Central memory CD8-positive, alpha-beta T cell (primary cell): ENCODE measurements at places on chromosomes 3 and 15.

DNA sequence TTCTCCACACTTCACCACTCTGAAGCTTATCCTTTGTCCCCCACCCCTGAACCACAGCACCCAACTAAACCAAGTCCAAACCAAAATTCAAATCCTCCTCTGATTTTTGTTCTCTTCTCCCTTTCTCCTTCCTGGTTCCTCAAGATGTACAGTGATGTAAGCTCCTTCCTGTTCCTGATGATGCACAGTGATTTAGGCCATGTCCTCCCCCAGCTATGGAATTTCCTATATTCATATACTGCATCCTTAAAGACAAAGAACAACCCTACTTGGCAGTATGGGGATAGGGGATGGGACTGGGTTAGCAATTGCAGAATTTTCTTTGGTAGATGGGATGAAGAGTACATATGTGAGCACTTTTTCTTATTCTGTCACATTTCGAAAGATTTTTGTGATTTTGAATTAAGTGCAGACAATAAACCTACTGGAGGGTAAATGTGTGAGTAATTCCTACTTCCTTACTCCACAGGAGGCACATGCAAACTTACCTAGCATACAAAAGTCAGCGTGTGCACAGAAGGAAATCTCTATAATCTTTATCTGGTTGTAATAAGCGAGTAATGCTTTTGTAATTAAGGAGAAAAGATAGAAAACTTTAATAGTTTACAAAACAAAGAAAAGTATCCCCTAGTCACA, 125.0 kb downstream of the ANO10 start:
- no peak for DNase-seq

DNA sequence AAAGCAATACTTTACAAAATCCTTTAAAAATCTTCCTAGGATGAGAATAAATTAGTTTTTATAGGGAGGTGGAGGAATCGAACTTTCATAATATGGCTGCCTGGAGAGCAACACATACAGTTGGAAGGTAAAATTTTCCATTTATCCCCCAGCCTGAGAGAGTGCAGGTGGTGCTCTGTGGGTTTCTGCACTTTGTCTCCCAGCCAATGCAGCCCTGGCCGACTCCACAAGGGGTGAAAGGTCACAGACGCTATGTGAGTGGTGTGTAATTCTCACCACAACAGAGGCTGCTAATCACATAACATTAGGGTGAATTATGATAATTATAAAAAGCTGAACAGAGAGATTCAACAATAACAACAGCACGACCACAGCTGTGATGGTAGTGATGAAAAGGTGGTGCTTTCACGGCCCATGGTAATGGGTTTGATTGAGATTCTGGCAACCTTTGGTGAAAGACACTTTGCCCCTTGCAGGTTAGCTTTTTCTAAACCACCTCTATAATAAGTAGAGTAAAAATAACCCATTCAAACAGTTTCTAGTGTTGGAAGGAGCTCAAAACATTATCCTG, 30.1 kb upstream of the NANOGP8 start:
- DNase-seq: no peak

- DNase-seq: no peak
Measured at GRCh38 chr3:149223461-149223820, 1.8 kb upstream of the CP start.

DNA sequence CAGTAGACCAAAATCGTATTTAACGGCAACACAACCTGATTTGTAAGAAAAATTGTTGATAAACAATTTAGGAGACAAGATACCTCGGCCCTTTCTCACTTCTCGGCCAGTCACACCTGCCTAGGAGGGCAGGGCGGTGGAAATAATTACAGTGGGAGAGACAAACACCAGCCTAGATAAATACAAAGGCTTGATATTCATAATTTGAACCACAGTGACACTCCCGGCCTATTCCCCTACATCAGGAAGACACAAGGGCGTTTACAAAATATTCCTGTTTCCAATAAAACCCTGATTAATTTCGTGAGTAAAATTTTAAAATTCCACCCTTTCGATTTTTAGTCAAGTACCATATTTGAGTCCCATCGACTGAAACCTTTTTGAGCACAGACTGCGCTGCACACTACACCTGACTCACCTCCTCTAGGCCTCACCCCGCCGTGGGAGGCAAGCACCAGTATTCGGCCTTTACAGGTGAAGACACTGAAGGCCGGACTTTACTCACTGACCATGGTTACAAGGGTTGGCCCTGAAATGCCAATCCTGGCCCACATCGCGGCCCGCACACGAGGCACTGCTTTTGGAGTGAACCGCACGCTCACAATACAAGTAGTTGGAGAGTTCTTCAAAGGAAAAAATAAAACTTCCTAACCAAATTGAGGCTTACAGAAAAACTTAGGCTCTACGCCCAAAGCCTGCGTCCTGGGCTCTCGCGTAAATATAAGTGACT, 794 bp downstream of the ARPP19 start:
- DNase-seq: no peak

DNA sequence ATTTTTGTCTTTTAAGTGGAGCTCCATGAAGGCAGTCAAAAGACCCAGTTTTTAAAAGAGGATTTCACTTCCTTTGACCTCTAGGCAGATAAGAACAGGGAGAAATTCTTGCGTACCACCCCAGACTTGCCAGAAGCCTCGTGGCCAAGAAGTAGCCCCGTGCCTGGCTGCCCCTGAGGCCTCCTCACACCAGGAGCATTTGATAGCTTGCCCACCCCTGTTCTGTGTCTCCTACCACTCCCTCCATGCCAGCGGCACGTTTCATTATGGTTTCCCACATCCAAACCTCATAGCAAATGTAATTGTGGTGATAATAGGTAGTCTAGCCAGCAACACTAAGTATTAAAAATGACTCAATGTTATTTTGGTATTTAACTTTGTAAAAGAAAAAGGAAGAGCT, 107.7 kb downstream of the GHSR start:
- DNase-seq: no peak

DNA sequence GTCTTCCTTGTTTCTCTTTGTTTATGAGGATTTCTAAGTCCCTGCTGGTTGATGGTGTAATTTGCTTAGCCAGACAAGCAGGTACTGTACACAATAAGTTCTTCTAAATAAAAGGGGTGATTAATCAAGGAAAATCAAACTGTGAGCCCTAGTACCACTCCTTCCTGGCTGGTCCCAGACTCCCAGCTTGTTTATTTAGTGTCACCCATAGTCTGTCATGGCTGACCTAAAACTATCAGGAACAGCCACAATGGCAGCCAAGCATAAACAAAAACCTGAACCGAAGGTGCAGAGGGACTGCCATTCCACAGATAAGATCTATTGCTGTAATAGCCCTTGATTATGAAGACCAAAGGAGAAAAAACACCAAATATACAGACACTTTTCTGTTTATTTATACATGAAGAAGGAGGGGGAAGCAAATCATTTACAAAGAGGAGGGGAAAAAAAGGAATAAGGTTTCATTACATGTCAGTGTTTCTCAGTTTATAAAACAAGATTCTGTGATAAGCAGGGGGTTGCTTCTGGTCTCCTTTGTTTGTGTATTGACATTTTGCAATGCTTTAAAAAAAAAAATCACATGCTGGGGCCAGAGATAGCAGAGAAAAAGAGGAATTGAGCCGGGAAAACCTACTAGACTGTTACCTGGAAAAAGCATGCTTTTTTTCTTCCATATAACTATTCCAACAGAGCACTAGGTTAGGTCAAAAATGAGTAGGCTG, 182.4 kb upstream of the DPH6 start:
- DNase-seq: no peak

- peak; percentile 44 for DNase-seq
Measured at GRCh38 chr3:16513141-16514020, at the start of gene RFTN1. Gene RFTN1, minus strand, starts transcription at chr3:16513699. Its CDS starts 19,830 bp downstream, at chr3:16493869.

- no peak for DNase-seq
Measured at GRCh38 chr3:76872999-76873398, 166.9 kb upstream of the ROBO2 start.

DNA sequence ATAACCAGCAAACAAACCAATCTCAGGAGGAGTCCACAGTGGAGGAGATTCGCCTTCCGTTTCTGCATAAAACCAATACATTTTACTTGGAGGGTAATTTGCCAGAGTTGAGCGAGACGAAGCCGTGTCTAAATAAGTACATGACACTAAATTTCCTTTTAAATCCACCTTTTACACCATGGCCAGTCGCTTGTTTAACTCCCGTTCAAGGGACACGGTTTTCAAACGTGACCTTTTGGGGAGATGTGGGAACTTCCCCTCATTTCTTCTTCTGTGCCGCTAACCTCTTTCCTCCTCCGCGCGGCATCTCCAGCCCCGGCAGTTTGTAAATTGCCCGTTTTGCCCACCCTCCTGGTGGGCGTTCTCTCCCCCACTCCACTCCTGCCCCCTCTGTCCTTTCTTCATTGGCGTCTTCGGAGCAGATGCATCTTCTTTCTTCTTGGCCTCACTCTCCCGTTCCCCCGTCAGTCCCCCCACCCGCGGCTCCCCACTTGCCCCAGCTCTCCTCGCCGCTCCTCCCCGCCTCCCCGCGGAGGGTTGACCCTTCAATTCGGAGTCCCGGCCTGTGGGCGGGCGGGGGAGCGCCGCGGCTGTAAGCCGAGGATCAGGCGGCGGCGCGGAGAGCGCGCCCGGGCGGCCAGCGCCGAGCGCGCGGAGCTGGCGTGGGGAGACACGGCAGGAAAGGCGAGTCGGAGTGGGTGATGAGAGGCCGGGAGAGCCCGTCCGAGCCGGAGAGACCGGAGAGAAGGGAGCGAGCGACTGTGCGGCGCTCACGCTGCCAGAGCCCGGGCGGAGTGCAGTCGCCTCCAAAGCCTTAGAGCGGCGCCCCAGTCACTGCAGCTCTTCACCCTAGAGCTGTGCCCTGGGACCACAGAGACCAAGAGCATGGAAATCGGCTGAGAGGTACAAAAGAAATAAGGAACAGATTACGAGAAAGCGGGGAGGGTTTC, at the start of gene NLGN1:
NLGN1 (plus strand) TSS at position 584 of the 950 bp plus-strand sequence.
- DNase-seq: no peak

DNA sequence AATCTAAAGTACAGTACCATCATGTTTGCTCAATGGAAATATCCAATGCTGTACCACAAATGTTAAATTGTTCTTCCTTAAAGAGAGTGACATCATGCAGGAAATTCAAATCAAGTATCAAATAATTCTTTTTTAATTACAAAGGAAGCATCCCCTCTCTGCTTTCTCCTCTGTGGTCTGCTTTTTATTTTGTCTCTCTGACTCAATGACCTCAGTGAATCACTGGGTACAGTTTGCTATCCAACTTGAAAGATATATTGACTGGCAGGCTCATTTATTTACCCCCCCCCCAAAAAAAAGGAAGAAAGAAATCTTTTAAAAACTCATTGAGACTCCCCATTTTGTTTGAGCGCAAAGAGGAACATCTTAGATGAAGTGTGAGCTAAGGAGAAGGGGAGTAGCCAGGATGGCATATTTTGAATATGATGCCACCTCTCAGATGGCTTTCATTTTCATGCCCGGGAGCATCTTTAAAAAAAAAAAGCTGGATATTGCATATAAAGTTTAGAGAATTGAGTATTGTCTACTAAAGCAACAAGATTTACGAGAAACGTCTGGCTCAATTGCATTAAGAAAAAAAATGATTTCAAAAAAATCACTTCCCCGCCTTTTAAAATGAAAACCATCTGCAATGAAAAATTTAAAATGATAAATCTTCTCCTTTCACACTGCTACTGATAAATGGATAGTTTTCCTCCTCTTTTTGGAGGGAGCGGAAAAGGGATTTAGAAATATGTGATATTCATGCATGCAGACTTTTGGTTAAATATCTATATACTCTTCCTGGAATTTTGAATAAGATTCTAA, 307.1 kb upstream of the DPH6 start:
- no peak for DNase-seq

DNA sequence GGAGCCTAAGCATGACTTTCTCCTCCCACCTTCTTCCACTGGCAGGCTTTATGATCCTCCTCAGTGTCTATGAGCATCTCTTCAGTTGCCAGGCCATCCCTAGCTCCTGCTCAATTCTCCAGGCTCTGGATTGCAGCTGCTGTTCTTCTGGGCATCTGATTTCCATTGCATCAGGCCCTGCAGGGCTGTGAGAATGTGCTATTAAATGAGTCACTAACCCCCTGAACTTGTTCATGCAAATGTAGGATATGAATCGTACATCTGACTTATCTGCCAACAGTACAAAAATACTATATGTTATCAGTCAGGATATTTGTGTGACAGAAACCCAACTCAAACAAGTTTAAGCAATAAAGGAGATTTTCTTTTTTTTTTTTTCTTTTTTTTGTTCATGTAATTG, 11.9 kb downstream of the GPR176 start:
- DNase-seq: no peak

DNA sequence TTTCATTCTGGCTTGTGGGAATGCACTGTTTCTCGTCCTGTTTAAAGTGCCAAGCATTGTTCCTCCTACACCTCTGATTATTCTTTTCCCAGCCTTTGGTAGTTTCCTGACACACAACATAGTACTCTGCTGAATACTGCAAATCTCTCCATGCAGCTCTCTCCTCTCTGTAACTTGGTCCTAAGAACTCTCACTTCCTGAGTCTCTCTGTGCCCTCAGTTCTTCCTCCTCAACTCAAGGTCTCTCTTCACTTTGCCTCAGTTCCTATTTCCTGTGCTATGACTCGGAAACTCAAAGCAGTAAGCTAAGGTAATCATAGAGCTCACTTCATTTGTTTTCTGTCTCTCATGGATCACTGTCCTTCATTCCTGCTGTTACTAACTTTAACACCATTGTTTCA, 113.4 kb downstream of the ZNF280D start:
- DNase-seq: no peak

DNA sequence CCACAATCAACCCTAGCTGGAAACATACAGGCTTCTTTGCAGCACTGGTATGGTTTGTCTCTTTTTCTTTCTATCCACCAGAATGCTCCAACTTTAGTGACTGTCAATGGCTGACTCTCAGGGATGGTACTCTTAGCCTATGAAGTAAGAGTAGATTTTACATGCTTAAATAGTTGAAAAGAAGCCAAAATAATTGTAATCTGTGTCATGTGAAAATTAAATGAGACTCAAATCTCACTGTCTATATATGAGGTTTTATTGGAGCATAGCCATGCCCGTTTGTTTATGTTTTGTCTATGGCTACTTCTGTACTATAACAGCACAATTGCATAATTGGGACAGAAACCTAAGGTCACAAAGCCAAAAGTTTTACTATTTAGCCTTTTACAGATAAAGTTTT, 29.1 kb upstream of the PDZRN3 start:
- DNase-seq: no peak
